Stimulated activated CD4-positive, alpha-beta T cell treated with anti-CD3 and anti-CD28 coated beads, Interleukin-15, amount 100 ng/mL, for 24 hours (primary cell): ENCODE measurements at places on chromosomes 1 and 21.

- peak; percentile 1 for DNase-seq
Measured at GRCh38 chr1:24913616-24914225, 16.4 kb downstream of the RUNX3 start.

GRCh38 chr1:107531065-107531908 lies 390.4 kb downstream of the NTNG1 start:
- no peak for DNase-seq

- no peak for DNase-seq
Measured at GRCh38 chr1:221022331-221022730, 143.1 kb downstream of the HLX start.

DNA sequence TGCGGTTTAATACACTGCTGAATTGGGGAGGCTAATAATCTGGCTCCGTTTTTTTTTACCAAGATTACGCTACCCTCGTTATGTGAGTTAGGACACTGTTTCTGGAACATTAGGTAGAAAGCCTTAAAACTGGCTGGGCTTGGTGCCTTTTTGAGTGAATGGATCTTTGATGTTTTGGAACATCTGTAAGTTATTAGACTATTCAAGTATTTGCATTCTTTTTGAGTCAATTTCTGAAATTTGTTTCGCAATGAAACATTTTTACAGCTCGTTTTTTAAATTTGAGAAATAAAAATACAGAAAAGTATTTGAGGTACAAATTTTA lies 106.9 kb downstream of the LTN1 start:
- DNase-seq = no peak

GRCh38 chr1:44217809-44218410 lies 4.6 kb downstream of the DMAP1 start:
- peak; percentile 84 for DNase-seq

- no peak for DNase-seq
Measured at GRCh38 chr21:45410865-45411809, 6.2 kb downstream of the COL18A1 start.

- DNase-seq = no peak
Measured at GRCh38 chr1:18641005-18641941, 10.6 kb downstream of the PAX7 start.

- DNase-seq = peak; percentile 72
Measured at GRCh38 chr1:178093494-178093950, 382 bp upstream of the RASAL2 start.

- DNase-seq = no peak
Measured at GRCh38 chr1:18743233-18743632, 112.6 kb downstream of the PAX7 start.

GRCh38 chr1:34052565-34052964 lies 112.5 kb downstream of the CSMD2 start:
- no peak for DNase-seq

DNA sequence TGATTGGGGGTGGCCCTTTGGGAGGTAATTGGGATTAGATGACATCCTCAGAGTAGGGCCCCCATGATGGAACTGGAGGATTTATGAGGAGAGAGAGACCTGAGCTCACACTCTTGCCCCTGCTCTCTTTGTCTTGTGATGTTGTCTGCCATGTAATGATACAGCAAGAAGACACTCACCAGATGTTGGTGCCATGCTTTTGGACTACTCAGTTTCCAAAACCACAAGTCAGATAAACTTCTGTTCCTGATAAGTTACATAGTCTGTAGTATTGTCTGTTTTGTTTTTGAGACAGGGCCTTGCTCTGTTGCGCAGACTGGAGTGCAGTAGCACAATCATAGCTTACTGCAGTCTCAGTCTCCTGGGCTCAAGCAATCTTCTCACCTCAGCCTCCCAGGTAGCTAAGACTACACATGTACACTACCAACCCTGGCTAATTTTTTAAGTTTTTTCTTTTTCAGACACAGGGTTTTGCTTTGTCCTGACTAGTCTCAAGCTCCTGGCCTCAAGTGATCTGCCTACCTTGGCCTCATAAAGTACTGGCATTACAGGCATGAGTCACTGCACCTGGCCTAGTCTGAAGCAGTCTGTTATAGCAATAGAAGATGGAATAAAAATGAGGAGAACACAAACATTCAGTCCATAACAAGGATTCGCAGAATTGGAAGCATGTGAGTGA lies 115.0 kb upstream of the GALNT2 start:
- no peak for DNase-seq

DNA sequence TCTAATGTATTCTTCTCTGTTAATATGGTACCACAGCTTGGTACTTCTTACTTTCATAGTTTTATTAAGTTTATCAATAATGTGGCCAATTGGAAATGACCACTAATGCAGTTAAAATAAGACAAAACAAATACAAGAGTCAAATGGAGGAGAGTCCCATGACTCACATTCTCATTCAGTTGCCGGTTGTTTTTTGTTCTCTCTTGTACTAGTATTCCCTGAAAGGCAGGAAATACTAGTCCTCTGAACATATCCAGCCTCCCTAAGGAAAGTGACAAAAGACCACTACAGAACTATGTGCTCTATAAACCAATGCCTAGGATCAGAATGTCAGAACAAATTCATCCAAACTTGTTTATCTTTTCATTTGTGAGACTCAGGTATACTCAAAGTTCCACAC lies 165.2 kb upstream of the SAMSN1 start:
- no peak for DNase-seq

- no peak for DNase-seq
Measured at GRCh38 chr21:31351438-31351837, 7.4 kb upstream of the TIAM1 start.

GRCh38 chr1:36286802-36287201 lies 19.4 kb upstream of the SH3D21 start:
- no peak for DNase-seq

DNA sequence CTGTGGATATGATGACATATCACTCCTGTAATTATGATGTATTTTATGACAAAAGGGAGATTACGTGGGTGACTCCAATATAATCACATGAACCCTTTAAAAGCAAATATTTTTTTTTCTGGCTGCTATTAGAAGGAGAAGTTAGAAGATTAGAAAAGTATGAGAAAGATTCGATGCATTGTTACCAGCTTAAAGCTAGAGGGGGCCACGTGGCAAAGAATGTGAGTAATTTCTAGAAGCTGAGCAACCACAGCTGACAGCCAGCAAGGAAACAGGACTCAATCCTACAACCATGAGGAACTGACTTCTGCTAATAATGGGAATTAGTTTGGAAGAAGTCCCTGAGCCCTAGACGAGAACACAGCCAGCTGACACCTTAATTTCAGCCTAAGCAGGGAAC lies 56.3 kb upstream of the C1orf87 start:
- no peak for DNase-seq

GRCh38 chr1:55980582-55980981 lies 598.8 kb downstream of the PLPP3 start:
- DNase-seq = no peak

DNA sequence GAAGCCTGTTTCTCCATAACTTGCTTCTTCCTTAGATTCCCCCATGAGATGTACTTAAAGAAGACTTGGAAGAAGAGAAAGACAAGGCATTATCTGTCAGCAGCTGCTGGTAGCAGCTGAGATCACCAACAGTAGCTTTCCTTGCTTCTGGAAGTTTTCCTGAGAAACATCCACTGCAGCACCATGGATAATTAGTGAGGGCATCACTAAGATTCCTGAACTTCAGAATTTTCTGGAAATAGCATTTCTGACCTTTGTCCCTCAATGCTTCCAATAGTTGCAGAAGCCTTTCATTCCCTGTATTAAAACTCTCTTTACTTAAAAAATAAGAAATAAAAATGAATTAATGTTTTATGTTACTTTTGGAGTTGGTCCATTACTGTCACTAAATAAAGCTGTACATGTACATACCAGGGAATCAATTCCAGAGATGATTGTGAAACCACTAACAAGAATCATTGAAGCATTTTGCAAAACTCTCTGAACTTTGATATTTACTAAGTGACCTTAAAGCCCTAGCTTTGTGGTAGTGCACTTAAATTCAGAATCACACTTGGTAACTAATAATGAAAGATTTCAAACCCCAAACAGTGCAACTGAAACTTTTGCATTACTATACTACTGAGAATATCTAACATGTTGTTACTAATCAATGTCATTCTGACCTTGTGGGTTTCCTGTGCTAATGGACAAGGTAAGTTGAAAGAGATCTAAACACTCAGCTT lies at the start of gene CFHR4:
CFHR4 (plus strand) TSS at position 538 of the 725 bp plus-strand sequence; CDS start at position 637, 99 bp downstream.
- no peak for DNase-seq

GRCh38 chr21:41393876-41394465 lies 32.1 kb upstream of the MX1 start:
- no peak for DNase-seq

- no peak for DNase-seq
Measured at GRCh38 chr1:179017383-179018326, 8.0 kb upstream of the FAM20B start.

- no peak for DNase-seq
Measured at GRCh38 chr21:39103689-39104088, 79.6 kb downstream of the PSMG1 start.

DNA sequence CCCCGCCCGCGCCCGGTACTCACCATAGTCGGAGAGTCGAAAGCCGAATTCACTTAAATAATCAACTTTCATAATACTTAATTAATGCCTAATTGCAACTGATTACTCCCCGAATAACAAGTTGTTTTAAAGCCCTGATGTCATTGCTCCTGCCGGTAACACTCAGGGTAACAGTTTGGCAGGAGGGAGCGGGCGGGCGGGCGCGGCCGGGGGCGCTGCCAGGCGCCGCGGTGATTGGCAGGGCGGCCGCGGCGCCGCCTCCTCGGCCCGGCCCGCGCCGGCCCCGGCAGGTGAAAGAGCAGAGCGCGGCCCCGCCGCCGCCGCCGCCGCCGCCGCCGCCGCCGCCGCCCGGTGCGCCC lies 102.2 kb downstream of the CASZ1 start:
- DNase-seq = peak; percentile 64

- no peak for DNase-seq
Measured at GRCh38 chr1:229043115-229043514, 227.8 kb upstream of the RAB4A start.

DNA sequence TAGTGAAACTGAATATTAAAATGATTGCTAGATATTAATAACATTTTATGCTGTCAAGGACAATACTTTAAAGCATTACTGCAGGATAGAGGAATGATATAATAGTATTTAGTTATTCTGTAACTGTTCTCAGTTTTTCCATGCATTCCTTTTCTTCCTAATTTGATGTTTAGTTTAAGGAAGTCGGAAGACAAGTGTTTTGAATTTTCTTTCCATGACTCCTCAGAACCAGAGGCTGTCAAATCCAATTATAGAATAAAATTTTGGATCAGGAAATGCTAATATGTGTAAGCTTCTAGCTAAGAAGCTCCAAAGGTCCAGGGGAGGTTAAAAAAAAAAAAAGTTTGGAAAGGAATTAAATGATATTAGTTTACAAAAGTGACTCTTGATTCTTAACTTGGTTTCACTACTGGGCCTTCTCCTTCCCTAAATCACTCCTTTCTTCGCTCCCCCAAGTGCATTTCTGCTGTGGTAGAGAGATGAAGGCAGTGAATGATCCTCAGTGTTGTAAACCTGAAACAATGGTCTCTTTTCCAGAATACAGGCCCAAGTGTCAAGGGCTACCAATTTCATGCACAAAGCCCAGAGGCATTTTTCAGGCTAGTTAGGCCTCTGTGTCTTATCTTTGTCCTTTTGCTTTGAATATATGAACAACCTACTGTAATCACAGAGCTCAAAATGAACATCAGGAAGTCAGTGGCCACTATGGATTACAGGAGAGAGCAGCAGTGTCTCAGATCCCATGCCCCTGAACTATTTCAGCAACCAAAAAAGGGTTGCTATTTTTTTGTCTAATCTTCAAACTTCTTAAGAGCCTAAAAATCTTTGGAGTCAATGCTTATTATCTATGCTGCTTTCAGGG lies 6.2 kb downstream of the ADSS2 start:
- no peak for DNase-seq

DNA sequence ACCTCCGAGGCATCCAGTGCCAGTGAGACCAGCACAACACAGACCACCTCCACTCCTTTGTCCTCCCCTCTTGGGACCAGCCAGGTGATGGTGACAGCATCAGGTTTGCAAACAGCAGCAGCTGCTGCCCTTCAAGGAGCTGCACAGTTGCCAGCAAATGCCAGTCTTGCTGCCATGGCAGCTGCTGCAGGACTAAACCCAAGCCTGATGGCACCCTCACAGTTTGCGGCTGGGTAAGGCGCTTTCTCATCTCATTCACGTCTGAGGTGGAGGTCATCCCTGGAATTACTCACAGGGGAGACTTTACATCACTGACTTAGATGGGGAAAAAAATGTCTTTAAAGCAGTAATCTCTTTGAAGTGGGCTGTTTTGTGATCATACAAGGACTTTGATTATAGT lies 106.3 kb downstream of the CD247 start:
- DNase-seq = peak; percentile 41

GRCh38 chr1:205967554-205968335 lies 24.5 kb upstream of the SLC26A9 start:
- no peak for DNase-seq

DNA sequence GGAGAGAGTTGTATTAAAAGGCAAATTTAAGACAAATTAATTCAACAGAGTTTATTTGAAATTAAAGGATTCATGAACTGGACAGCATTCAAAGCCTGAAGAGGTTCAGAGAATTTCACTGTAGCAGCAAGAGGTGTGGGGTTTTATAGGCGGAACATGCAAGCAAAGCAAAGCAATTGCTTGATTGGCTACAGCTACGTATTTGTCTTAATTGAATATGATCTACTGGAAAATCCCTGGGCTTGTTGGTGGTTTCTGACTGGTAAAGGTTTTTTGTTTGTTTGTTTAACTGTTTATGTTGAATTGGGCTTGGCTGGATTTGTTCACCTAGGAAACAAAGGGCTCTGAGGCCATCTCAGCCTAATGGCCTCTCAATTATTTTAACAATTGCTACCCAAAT lies 61.5 kb downstream of the KCNK1 start:
- DNase-seq = no peak

DNA sequence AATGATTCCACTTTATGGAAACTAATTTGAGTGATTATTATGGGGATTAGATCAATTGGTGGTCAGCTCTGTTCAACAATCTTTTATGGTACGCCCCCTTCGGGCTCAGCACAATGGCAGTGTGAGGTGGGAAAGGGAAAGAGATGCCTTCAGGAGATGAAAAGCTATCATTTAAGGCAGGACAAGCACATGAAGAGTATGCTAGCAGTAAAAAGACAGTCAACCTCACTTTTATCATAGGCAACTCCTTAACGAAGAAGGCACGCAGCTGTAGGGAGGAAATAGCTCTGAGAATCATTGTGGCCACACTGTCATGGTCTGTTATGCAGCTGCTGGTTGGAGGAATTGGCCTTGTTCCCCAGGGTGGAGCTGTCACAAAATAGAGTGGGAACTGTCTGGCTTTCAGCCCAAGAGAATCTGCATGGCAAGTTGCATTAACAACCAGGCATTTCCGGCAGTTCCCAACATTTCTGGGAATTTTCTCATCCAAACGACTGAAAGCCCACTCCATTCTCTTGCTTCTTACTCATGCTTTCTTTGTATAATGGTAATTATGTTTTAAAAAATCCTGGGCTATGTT lies 54.4 kb upstream of the BCL10 start:
- no peak for DNase-seq
